ENCODE measurements at places on chromosomes 1 and 21.

GRCh38 chr1:83846138-83846537, 152.8 kb downstream of the TTLL7 start:
- no peak for DNase-seq

DNA sequence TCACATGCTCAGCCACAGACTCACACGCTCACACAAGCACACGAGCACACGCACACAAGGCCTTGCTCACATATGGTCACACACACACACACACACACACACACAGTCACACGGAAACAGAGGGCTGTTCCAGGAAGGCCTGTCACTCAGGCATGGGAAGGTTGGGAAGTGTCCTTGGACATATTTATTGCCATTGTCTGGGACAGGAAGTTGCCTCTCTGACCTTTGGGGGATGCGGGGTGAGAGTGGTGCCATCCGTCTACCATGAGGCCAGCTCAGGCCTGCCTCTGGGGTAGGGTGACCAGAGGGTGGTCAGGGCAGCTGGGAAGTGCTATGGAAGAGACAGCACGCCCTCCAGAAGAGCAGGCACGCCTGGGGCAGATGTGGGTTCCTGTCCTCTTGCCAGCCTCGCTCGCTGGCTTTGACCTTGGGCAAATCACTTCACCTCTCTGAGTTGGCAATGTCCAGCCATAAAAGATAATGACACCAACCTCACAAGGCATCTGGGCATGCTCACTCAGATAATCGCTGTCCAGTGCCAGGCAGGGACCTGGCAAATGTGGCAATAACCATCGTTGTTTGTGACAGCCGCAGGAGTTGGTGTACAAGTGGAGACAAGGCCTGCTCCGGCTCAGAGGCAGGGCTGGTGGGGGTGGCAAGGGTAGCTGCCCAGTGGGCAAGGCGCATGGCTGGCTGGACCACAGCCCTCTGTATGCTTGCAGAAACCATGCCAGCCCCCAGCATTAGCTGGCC, 8.0 kb upstream of the GUCA2A start:
- DNase-seq, result no peak

DNA sequence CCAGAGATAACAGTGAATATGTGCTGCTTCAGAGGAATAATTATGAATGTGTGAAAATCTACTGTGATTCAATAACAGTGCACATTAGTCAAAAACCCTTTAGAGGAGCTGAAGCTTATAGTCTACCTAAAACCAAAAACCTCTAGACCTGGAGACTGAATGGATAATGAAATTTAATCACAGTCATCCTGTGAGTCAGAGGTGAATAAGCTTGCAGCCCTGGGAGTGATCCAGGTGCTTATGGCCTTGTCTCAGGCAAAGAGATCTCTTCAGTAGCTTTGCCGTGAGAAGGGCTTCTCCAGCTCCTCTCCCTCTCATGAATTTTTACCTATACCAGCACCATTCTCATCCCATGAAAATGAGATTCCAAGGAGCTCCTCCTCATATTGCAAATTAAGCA, 81.3 kb upstream of the RGS4 start:
- no peak for DNase-seq

DNA sequence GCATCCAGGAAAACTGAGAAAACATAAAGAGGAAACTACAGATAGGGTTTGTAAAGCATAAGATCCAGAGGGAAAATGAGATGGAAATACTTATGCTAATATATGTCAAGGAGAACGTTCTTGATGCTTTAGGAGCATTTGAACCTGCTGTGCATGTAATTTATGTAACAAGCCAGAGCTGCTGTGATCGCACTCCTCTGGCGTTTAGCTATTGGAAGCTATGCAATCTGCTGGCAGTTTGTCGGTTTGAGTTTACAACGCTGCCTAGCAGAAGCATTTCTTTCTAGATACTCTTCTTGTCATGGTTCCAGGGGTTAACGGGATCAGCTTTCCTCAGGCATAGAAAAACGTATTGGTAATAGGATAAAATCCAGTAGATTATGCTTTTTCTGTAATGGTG, 182.7 kb downstream of the KCNH1 start:
- DNase-seq, result no peak

DNA sequence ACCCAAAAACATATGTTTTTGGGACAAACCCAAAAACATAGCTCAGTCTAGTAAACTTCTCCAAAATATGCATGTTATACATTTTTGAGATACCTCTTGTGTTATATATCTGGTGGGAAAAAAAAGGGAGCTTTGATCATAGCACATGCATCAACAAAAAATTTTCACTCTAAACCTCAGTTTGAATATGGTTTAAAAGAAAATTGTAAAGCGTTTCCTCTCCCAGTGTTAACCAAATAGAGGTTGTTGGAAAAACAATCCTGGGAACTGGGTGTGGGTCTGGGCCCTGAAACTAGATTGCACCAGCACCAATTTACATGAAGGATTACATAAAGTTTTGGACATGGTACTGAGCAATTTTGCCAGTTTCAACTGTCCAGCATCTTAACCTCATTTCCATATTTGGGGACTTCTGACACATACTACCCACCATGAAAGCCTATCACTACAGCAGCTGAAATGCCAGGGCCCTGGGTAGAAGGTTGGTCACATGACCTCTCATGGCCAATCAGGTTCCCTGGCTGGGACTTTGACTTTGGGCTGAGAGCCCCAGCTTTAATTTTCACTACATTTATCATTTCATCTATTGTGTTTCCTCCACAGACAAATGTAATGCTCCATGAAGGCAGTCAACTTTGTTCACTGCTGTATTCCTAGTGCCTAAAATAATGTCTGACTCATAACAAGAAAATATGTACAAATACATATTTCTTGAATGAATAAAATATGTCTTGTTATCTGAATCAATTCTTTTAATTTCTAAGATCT, 150.7 kb downstream of the SETD4 start:
- no peak for DNase-seq

- no peak for DNase-seq
Observed at GRCh38 chr1:17671314-17671705, 83.8 kb upstream of the ACTL8 start.

DNA sequence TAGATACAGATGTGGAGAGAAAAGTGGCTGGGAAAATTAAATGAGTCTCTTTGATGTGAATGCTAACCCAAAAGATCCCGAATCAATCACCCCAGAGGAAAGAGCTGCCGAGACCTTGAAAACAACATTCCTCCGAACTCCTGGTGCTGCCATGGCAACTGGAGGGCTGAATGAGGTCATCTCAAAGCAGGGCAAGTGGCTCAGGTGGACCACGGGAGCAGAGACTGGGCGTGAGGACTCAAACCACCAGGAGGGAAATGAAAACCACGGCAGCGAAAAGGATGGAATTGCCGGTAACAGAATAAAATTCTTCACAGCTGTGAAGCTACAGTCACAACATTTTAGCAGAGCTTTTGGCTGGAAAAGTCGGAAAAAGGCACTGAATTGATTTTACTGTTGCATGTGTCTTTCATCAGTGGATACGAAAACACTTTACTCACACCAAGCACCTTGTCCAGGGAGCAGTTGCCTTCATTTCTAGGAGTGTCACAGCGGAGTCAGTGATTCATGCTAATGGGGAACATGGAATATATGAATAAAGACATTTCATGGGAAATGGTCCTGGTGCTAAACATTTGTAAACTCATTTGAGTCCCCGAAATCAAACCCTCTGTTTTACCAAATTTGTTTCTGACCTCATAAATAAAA, 23.2 kb upstream of the BECN2 start:
- no peak for DNase-seq

DNA sequence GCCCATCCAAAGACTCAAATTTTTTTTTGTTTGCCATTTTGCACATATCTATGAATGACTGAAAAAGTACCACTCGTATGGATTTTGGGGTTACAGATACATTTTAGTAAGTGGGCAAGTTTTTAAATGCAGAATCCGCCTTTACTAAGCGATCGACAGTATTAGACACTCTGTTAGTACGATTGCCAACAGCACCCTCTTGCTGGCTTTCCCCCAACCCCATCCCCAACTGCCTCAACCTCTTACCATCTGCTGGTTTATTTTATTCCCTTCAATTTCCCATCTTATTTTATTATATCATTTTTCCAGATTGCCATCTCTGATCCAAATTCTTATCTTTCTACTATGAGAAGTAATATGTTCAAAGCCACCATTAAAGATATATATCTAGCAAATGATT, 244.8 kb downstream of the LRRIQ3 start:
- DNase-seq, result no peak

DNA sequence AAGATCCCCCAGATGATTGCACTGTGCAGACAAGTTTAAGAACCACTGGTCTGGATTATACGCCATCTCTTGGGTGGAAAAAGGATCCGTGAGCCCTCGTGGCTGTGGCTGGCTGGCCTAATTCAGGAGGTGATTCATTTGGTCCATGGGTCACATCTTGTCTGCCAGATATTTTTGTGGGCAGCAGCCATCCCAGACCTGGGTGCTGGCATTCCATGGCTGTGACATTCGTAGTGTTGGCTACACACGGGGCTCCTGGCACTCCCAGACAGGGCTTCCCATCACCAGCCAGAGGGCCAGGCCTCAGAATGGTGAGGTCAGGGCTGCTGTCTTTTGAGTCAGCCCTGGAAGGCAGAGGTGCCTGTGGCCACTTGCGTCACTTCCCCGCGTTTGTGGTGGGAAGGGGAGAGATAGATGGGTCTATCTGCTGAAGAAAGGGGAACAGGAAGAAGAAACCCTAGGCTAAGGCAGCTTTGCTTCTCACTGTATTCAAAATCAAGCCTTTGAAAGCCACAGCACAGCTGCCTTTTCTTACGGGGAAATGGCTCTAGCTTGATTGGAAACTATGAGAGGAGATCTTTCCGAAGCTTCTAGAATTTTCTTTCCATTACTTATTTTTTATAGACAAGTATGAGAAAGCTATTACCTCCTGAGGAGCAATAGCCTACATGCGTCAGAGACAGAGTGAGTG, 32.4 kb downstream of the EIF2D start:
- peak; percentile 80 for DNase-seq

GRCh38 chr1:185681034-185681633, 53.1 kb upstream of the HMCN1 start:
- DNase-seq, result no peak

DNA sequence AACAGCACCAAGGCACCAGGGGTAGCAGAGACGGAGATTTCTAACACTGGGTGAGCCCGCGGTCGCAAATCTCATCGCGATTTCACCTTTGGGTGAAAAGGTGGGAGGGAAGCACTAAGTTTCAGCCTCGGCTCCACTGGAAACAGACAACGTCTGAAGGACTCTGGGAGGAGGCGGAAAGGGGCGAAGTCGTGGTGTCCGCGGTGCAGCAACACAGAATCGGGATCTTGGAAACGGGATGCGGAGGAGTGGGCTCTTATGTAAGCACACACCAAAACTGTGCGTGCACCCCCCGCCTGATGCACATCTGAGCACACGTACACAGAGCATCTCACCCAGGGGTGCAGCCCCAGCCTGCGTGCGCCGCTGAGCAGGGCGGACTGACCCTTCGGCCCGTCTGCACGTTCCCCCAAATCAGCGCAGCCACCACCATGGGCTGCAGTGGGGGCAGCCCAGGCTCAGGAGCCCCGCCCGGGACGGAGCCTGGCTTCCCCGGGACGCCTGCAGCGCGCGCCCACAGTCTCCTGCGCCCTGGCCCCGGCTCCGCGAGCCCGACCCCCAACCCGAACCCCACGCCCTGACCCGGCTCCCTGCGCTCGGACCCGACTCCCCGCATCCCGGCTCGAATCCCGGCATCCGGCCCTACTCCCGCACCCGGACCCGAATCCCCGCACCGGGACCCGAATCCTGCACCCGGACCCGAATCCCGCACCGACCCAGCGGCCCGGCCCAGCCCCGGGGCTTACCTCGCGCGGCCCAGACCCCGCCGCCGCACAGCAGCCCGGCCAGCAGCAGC, 670 bp downstream of the CLSTN1 start:
- DNase-seq, result peak; percentile 80

DNA sequence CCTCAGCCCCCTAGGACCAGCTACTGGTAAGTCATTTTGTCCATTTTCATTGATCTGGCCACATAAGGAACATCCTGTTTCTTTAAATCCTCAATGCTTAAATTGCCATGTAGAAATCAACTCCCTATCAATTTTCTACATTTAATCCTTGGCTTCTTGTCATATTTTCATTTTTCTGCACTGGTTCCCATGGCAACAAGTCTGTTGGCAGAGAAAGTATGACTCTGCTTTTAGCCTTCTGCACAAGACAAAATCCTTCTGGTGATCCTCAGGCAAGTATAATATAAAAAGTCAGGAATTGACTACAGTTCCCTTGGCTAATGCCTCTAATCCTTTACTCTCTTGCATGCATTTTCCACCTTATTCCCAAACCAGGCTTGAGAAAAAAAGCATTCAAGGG, 65.0 kb downstream of the LRRC40 start:
- no peak for DNase-seq

DNA sequence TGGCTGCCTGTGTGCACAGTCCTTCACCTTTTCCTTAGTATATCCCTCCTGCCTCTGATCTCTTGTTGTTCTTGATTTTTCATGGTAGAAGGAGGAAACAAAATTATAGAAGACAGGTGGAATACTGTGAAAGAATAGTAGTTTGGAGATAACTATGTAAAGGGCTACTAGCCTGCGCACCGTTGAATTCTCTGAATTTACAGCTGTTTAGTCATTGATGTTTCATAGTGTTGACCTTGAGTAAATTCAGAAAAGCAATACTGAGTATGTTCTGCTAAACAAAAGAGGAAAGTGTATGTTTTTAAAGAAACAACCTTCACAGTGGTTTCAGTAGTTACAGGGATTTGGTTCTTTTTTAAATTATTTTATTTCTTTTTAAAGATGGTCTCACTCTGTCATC, 18.1 kb downstream of the CAMTA1 start:
- no peak for DNase-seq

DNA sequence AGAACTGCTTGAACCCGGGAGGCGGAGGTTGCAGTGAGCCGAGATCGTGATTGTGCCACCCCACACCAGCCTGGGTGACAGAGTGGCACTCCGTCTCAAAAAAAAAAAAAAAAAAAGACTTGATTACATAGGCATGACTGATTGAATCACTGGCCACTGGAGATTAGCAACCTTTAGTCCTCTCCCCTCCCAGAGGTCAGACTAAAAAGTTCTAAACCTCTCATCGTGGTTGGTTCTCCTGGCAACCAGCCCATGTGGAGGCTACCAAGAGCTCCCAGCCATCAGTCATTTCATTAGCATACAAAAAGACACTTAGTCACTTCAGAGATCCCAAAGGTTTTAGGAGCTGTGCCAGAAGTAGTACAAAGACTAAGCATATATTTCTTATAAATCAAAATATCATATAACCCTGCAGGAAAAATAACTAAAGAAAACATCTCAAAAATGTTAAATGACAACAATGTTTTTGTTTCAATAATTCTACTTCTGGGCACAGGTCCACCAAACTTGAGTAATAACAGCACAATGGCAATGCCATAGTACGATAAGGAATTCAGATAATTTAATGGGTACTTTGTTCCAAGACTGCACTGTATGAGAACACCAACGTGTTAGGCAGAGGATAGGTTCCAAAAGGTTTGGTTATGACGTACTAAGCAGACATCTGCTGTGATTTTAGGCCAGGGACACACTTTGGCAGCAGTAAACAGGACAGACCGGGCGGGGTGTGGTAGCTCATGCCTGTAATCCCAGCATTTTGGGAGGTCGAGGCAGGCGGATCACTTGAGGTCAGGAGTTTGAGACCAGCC, 18.1 kb downstream of the USP48 start:
- no peak for DNase-seq

All from suprapubic skin (tissue), 4 donors.